ENCODE measurements at places on chromosomes 2 and 18.

- DNase-seq: no peak
Observed at GRCh38 chr2:172680436-172681068, 55.1 kb upstream of the RAPGEF4 start.

- DNase-seq: no peak
Observed at GRCh38 chr2:50538147-50538546, 493.8 kb downstream of the NRXN1 start.

DNA sequence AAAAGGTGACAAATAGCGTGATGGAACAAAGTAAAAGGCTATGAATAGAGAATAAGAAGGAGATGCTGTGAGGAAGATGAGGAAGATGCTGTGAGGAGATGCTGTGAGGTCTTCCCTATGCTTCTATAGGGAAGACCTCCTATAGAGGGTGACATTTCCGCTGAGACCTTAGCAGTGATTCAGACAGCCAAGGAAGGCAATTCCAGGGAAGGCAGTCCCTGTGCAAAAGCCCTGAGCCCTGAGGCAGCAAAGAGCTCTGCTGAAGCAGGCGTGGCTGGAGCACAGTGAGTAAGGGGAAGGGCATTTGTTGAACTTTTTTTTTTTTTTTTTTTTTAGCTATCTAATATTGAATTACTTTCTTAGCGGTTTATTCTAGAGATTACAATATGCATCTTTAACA lies 142.7 kb upstream of the FOSL2 start:
- no peak for DNase-seq

DNA sequence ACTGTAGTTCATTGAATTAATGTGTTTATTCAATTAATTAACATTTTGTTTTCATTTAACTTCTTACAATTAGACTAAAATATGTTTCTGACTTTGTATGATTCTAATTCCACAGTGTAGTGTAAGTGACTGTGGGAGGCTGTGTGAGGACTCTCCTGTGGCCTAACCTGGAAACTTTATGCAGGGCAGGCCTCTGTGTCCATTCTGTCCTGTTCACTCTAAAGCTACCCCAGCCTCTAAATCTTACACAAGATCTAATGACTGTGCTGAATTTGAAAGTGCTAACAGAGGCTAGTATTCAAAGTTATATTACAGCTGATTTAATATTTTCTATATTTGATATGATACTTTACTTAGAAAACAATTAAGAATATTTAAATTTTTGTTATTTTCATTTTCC lies 270.5 kb upstream of the CDH19 start:
- DNase-seq: no peak

- no peak for DNase-seq
Observed at GRCh38 chr2:8225266-8225665, 456.6 kb upstream of the ID2 start.

GRCh38 chr2:33366473-33366872 lies 110.0 kb upstream of the RASGRP3 start:
- peak; percentile 32 for DNase-seq

GRCh38 chr18:77032181-77032701 lies 100.3 kb downstream of the MBP start:
- DNase-seq: no peak

- no peak for DNase-seq
Observed at GRCh38 chr2:160613466-160614153, 120.0 kb upstream of the RBMS1 start.
